Osteocyte (in vitro differentiated cells): ENCODE measurements at places on chromosomes 13 and 19. TPM values are rescaled to one million over a fixed set of nuclear protein-coding genes. Genes with fewer than 3 reads are reported as not detected.

The PRX gene
- 5.0 and 5.7 TPM in 2 replicates for total RNA-seq

The MTUS2 gene
- total RNA-seq, result 0.05 TPM in 1 of 2 replicates, not detected in the other

The ITM2B gene
- 502 and 510 TPM in 2 replicates for total RNA-seq

The CHST8 gene
- 0.35 TPM in 1 of 2 replicates, not detected in the other for total RNA-seq

The STARD13 gene
- total RNA-seq, result 64.8 and 72.0 TPM in 2 replicates

The CNN1 gene
- total RNA-seq, result 8.1 and 9.9 TPM in 2 replicates

The SIGLEC12 gene
- total RNA-seq, result not detected in 2 replicates

GRCh38 chr13:46154136-46154801 lies 27.7 kb downstream of the LCP1 start:
- no peak for DNase-seq

- no peak for DNase-seq
Observed at GRCh38 chr19:21098291-21098690, 16.3 kb downstream of the ZNF714 start.

DNA sequence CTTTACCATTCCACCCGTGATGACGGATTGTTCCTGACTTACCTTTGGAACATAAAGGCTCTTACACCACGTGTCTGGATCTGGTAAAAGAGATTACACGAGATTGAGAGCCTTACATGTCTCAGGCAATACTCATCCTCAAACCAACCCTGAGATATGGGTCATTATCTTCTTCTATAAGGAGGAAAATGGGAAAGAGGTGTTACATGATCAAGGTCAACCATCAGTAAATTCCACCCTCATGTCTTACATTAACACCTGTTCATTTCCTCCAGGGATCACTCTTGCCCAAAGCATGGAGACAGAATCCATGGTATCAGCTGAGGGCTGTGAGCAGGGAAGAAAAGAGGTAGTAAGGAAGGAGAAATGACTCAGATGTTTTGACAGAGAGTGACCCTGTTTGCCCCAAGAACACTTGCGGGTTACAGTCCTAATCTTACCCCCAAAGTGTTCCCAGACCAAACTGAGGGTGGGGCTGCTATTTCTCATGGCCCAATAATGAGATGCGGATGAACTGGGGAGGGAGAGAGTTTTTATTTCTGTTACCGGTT lies 19.6 kb downstream of the LILRB4 start:
- DNase-seq, result no peak

- DNase-seq, result no peak
Observed at GRCh38 chr13:109665781-109666249, 120.6 kb downstream of the IRS2 start.

DNA sequence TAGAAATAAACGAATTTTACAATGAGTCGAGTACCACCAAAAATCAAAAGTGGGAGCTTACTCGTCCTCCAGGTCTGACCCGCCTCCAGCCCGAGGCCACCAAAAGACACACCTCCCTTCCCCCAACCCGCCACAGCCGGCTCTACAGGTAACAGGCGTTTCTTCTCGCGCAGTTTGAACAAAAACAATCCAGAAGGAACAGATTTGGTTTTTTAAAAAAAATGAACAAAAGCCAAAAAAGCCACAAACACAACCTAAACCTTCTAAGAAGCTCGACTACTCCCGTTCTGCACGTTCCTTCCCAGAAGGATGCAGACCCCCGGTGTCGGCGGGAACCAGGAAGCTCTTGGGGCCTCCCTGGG lies 671 bp downstream of the ZDHHC20 start:
- no peak for DNase-seq

DNA sequence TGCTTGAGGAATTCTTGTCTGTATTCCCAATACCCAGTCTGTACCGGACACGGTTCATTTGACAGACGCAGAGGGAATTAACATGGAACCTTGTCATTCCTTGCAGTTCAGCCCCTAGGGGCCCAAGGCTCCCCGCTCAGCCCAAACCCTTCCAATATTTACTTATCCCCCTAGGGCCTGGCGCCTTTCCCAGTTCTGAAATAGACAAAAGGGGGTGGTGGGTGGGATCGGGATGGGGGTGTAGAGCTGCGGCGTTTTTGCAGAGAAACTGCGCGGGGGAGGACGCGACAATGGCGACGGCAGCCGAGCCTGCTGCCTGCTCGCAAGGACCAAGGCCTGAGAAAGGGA lies 583 bp downstream of the AKAP8L start:
- no peak for DNase-seq

- DNase-seq, result no peak
Observed at GRCh38 chr19:4732680-4733114, 9.1 kb upstream of the DPP9 start.

GRCh38 chr13:32179708-32180107 lies 135.5 kb downstream of the ZAR1L start:
- no peak for DNase-seq

- DNase-seq, result no peak
Observed at GRCh38 chr19:8387688-8388611, 2.2 kb upstream of the RAB11B start.

GRCh38 chr19:5330307-5330720 lies 10.3 kb downstream of the PTPRS start:
- no peak for DNase-seq

DNA sequence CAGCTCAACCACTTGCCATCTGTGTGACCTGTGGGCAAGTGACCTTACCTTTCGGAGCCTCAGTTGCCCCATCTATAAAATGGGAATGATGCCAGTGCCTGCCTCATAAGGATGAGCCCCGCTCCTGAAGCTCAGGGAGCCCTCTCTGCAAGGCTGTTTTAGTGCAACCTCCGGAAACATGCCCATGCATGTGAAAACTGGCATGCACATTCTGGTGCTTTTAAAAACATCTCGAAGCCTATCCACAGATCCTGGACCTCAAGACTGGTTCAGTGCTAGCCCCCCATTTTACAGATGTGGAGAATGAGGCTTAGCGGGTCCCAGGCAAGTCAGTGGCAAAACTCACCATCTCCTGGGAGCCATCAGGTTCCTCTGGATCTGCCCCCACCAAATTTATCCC lies 5.6 kb downstream of the CADM4 start:
- DNase-seq, result no peak

DNA sequence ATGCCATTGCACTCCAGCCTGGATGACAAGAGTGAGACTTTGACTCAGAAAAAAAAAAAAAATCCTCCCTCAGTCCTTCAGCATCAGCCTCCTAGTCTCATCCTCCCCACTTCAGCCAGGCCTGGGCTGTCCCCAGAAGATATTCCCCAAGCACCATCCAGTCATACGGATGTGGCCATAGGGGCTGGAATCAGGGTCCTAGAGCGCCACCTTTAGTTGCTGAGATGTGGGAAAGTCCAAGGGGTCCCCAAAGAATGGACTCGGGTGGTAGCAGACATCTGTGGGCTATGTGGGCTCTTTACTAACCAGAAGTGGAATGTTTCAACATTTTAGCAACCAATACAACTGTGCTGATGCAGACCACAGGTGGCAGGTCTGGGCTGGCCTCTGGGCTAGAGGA lies 3.1 kb upstream of the TYROBP start:
- DNase-seq, result no peak

GRCh38 chr13:111267784-111268183 lies 52.7 kb upstream of the TEX29 start:
- no peak for DNase-seq
